Activated CD8-positive, alpha-beta memory T cell treated with anti-CD3 and anti-CD28 coated beads, Interleukin-2, amount 10 ng/mL, durations not matched to agents 7 days and 5 days (primary cell): ENCODE measurements at places on chromosomes 12 and 14.

GRCh38 chr14:85907536-85907935, 377.6 kb downstream of the FLRT2 start:
- no peak for DNase-seq

DNA sequence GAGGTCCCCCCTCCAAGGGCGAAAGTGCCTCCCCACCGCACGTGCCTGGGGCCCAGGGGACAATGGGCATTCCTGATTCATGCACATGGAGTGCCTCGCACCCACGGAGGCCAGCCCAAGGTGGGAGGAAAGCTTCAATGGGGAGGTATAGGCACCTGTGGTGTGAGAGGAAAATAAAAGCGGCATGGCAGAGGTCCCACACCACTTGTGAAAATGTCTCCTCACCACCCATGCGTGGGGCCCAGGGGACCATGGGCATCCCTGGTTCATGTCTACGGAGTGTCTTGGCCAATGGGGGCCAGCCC, 384.7 kb downstream of the ALG10 start:
- no peak for DNase-seq

GRCh38 chr12:119682639-119683252, 14.8 kb downstream of the PRKAB1 start:
- DNase-seq: no peak

- no peak for DNase-seq
These were observed 10.0 kb downstream of the CDCA4 start for GRCh38 chr14:105010891-105011291.

DNA sequence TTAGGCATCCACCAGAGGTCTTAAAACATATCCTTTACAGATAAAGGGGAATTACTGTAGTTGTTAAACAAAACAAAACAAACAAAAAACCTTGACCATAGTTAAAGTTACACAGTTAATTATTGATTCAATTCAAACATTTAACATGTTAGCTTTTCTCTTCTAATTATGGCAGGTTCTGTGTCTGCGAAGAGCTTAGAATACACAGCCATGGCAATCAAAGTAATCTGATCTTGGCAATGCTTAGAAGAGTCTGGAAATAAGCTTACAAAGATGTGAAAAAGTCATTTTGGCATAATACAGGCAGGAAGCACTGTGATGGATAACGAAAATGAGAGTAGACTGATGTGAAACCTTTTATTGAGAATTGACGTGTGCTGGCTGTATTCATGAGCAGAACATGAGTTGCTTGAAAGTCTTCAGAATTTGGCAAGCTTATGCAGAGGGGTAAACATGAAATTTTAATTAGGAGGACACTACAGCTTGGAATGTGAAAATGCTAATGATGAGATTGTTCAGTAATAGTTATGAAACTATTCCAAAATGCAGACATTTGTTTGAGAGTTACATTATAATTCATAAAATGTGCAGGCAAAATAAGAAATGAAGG, 629.6 kb downstream of the FSCB start:
- DNase-seq: no peak

- DNase-seq: peak; percentile 64
These were observed at the start of gene ISM2 for GRCh38 chr14:77498120-77498979. Gene ISM2, minus strand, starts transcription at chr14:77498816. Its CDS starts 23 bp downstream, at chr14:77498793.

DNA sequence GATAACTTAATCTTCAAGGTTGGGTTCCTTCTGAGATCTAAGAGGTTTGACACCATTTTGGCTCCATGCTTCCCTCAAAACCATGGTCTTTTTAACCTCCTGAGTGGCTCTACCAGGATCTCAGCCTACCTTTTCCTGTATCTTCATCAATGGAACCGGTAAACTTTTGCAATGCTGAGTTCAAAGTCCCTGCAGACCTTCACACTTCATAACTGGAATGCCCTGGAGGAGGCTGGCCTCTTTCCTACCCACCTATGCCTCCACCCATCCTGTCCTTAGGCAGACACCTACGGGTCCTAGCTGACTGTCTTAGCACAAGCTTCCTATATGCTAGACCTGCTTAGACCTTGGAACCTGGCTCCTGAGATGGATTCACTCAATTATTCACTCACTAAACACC, 89.5 kb upstream of the EEA1 start:
- no peak for DNase-seq

GRCh38 chr12:132427999-132428935, 61.7 kb upstream of the FBRSL1 start:
- DNase-seq: no peak

GRCh38 chr12:120012067-120012621, 23.1 kb downstream of the BICDL1 start:
- DNase-seq: peak; percentile 90

DNA sequence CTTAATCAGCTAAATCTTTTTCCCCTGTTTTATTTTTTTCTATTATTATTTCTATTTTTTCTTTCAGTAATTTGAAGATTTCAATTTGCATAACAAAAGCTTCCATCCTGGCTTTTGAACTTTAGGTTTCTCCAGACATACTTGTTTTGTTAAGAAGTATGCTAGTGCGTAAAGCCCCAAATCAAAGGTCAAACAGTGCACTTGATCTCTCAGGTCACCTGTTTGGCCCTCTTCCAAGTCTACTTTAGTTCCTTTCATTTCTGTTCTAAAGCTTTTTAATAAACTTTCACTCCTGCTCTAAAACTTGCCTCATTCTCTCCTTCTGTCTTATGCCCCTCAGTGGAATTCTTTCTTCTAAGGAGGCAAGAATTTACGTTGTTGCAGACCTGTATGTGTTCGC, 54.6 kb upstream of the ATXN7L3B start:
- DNase-seq: no peak

GRCh38 chr14:75469164-75469563, 41.3 kb downstream of the JDP2 start:
- DNase-seq: no peak

DNA sequence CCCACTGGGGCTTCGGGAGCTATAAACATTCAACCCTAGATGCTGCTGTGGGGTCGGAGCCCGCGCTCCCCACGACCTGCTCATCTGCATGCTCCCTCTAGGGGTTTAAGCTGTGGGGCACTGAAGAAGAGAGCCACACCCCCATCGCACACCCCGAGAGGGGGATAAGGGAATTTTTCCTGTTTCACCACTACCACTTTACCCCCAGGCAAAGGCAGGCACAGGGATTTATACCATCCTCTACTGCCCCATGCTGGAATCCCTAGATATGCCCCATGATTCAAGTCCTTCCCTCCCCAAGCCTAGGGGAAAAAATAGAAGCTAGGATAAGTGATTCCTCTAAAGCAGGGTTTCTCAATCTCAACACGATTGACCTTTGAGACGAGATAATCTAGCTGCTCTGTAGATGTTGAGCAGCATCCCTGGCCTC, 59.9 kb upstream of the CCDC60 start:
- DNase-seq: no peak

GRCh38 chr12:75996861-75997447, 34.6 kb downstream of the PHLDA1 start:
- no peak for DNase-seq

- DNase-seq: no peak
These were observed 94.8 kb downstream of the LRRC74A start for GRCh38 chr14:76921088-76921399.

GRCh38 chr12:111037047-111037446, 116.7 kb upstream of the MYL2 start:
- no peak for DNase-seq

DNA sequence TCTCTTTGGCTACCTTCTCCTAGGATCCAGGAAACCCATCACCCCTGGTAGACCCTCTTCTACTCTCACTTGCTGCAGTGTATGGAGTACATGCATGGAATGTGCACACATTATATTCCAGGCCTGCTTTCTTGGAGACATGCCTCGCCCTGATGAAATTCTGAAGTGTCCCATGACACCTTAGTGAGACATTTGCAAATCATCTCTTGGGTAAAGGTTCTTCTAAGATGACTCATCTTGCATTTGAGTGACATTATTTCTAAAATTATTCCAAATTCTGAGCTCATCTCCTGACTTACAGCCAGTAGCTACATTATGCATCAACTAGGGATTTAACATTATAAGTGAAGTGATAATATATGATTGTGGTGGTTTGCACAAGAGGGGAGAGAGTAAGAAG, 49.8 kb downstream of the SDR9C7 start:
- DNase-seq: no peak

DNA sequence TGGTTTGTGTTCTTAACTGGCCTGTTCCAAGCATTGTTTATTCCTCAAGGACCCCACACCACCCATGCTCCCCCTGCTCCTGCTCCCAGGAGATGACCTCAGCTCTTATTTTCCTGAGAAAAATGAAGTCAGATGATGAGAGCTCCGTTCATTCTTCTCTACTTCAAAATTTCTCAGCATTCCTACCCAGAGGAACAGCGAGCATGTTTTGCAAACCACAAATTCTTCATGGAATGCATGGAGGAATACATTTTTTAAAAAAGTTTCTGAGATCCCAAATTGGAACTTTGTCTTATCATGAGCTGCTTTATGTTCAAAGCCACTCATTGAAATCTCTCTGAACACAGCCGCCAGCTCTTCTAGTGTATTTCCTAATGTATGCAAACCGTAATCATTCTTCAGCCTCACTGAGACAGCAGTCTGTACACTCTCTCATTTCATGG, 44.9 kb downstream of the SYNE2 start:
- DNase-seq: no peak

DNA sequence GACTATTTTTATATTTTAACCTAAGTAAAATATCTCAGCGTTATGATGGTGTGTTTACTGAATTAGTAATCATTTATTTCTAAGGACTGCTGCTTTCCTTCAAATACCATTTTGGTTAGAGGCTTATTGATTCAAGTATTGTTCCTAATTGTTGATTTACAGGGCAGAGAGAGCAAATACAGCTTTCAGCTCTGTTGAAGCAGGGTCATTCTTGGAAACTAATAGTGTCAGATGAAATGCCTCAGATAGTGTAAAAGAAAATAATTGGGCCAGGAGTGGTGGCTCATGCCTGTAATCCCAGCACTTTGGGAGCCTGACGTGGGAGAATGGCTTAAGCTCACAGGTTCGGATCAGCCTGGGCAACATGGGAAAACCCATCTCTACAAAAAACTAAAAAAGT, 249.3 kb downstream of the FUT8 start:
- DNase-seq: no peak
